ENCODE measurements at places on chromosomes 2 and 18. TPM values are rescaled to one million over a fixed set of nuclear protein-coding genes. Genes with fewer than 3 reads are reported as not detected.

The VWC2L gene
- 20.9 TPM for total RNA-seq

DNA sequence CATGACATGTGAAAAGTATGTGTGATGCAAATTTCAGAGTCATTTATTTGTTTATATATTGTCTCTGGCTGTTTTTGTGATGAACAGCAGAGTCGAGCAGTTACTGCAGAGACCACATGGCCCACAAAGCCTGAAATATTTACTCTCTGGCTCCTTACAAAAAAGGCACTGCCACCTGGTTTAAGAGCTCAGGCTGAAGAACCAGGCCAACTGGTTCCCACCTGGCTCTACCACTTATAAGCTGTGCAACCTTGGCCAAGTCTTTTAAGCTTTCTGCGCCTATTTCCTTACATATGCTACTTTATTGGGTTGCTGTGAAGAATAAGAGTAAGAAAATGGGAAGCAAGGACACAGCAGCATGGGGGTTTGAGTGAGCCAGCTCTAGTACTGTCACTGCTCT, 207.6 kb downstream of the L3MBTL4 start:
- no peak for DNase-seq

The SOX11 gene
- total RNA-seq = 413 TPM

DNA sequence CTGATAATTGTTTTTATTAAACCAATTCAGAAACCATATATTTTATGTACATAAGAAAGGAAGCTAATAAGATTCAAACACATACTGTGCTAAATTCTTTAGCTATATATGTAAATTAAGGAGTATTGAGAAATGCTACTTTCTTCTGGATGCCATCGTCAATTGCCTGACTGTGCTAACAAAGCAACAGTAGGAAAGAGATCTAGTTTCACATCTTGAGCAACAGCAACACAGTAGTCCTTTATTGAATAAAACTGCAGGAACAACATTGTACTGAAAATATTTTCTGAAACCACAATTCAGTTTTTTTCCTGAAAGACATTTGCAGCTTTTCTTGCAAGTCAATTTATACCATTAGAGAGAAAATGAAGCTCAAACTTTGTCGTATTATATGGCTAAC, 1404.9 kb upstream of the SLC39A10 start:
- DNase-seq = no peak

DNA sequence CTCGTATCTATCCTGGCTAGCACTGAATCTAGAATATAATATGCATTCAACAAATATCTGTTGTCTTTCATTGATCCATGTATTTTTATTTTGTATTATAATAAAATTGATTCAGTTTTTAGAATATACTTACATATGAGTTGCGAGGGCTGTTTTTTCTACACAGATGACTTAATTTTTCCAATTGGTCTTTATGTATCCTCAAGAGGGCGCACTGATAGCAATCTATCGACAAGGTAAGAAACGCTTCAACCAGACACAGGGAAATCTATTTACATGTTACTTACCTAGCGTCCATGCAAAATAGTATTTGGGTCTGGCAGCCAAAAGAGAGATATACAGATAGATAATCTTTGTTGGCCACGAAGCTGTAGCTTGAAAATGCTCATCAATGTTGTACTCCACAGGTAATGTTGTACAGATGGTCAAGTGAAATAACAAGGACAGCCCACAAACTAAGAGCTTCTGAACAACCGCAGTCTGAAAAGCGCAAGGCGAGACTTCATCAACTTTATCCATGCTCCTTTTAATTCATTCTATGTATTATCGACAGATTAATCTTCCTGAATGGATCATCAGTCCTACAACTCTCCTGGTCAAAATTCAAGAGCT, 35.5 kb upstream of the KIDINS220 start:
- DNase-seq = no peak

DNA sequence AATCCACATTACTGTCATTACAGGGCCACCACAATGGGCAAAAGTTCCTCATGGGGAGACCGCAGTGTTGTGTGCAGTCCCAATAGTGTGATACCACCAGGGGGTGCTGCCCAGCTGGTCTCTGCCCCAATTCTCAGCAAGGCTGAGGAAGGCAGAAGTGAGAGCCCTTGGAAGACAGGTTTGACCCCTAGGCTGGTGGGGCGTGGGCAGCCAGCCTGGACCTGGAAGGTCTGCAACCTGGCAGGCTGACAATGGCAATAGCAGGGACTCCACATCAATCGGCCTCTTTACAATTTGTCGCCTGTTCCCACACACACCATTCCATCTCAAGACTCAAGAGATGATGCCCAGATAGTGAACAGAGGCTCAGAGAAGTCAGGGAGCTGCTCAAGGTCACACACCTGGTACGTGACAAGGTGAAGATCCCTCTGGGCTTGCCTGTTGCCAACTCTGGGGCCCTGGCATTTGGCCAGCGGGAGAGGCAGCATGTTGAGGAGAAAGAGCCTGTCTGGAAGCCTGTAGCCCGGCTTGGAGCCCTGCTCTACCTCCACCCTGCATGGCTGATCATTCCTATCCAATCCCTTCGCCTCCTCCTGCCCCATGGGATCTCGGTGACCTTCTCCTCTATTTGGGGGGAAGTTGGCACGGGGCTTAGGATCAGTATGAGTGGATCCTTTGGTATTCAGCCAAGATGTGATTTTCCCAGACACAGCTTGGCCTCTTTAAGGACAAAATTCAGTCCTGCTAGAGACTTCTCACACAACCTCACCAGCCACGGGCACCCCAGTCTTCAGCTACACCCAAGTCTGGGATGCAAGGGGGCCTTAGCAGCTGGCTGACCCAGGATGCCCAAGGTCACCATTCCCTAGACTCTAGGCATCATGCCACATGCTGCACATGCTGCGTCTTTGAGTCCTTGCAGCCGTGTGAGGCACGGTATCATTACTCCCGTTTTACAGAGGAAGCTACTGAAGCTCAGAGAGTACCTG, 2.9 kb upstream of the ATOH8 start:
- peak; percentile 48 for DNase-seq

DNA sequence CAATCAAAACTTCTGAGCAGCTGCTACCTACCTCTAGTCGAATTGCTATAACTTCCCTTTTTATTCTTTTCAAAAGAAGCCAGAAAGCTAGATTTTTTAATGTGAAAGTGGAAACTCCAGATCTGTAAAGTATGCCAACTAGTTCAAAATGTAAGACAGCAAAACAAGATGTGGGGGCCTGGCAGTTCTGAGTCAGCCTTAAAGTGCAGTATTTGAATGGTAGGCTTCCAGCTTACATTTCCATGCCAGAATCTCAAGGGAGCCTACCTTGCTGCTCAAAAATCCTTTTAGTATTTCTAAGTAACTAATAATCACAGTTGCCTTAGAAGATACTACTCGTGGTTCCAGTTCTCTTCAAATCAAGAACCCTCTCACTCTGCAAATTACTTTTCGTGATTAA, 1288.7 kb downstream of the LRP1B start:
- DNase-seq = no peak

DNA sequence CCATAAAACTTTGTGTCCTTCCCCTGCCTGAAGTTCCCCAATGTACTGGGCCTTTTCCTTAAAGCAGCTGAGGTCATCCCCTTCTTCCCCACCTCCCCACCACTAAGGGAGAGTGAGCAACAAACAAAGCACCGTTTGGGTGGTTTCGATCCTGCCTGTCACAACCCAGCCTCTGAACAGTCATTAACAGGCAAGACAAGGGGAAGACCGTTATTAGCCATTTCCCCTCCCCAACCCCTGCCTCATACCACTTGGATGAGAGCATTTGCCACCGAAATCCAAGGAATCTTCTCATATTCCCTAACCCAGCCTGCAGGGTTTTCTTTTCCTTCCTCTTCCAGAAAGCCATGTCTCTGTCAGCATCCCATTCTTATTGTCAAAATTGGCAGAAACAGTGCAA, 65.6 kb downstream of the STRADB start:
- no peak for DNase-seq

GRCh38 chr2:28904295-28904694, 9.8 kb downstream of the WDR43 start:
- DNase-seq = no peak

GRCh38 chr2:233387225-233387624, 32.9 kb downstream of the DGKD start:
- DNase-seq = no peak

DNA sequence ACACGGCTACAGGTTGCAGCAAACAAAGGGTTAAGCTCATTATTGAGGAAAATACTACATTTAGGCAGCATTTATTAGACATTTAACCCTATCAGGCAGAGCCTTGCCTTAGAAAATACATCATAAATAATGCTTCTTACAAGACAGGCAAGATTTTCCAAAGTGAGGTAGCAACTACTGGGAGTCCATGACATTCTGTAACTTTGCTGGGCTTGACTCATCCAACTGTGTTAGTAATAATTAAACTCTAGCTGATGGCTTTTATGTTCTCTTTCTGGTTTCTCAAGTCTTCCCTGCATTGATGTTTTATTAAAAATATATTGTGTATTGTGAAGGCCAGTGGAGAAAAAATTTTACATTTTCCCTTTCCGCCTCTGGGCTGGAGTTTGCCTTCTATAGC, 291.3 kb downstream of the AFF3 start:
- no peak for DNase-seq

The POMC gene
- total RNA-seq = 0.78 TPM

DNA sequence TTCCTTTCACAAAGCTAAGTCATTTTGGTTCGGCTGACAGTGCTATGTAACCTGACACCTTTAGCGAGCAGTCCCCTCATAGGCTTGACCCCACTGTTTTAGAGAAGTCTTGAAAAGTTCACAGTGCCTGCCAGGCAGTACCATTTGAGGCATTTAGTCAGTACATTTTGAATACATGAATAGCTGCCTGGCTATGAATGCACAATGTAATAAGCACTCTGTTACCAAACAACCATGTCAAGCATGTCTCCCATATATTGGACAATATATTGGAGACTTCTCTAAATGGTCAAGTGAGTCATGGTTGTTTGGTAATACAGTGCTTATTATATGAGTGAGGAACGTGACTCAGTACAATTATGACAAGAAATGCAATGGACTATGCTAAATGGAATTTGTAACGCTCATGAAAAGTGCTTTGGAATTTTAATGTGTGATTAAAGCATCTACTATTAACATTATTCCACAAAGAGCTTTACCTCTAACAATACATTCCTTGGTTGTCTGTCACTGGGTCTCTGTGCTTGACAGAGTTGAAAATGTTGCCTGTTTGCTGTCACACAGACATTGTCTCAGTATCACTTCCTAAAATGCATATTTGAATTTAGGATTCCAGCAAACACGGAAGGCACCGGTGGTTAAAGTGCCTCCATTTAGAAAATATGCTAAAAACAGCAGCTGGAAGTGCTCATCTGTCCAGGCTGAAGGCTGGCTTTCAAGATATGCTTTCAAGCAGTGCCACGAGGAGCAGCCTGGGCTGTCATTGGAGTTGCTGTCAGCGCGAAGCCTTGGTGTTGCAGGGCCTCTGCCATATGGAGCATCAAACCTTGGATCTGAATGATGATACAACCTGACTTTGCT, 458.6 kb downstream of the FBXO15 start:
- DNase-seq = no peak

DNA sequence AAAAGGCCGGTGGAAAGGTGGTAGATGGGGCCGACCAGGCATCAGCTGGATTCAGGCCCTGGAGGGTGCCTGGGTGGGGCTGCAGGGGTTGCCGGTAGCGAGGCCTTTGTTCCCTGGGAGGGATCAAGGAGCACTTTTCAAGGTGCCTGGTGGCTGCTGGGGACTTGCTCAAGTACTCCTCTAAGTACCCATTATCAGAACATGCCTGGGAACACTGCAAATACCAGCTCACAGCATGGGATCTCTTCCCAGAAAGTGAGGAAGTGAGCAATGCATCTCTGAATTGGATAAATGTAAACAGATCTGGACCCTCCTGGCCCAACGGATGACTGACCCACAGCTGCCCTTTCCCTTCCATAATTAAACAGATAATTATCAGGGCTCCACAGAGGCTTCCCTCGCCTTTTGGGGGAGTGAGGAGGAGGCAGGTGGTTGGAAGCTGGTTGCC, 210.5 kb downstream of the SH3RF3 start:
- DNase-seq = no peak

The C1D gene
- 30.6 TPM for total RNA-seq

DNA sequence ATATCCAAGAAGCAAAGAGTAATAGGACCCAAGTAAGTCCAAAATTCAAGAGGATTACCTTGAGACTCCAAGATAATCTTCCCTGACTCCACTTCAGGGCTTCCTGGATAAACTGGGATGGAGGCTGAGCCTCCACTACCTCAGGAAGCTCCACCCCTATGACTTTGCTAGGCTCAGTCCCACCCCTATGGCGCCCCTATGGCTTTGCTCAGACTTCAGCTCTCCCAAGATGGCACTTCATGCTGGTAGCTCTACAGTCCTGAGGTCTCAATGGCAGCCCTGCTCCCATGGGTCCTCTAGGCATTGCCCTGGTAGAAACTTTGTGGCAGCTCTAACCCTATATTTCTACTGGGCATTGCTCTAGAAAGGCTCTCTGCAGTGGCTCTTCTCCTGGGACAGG, 69.9 kb upstream of the CHAC2 start:
- DNase-seq = no peak

GRCh38 chr2:42928692-42929545, 136.5 kb upstream of the HAAO start:
- no peak for DNase-seq

The CDH7 gene
- total RNA-seq = 2.3 TPM

DNA sequence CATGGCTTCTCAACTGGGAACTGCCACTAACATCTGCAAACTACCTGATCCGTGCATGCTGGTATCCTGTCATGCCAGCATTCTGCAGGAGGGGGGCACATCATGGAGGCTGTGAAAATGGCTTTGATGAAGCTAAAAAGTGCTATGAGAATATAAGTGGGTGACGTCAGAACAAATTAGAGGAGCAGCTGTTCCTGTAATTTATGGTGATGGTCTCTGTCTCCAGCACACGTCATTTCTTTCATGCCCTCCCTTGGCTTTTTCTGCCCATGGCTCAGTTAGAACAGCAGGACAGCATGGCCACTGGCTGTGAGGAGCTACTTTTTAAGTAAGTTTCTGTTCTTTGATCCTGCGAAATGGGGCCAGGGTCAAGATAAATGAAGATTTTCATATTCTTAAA, 466.3 kb downstream of the THSD7B start:
- DNase-seq = no peak

The IL1R2 gene
- not detected for total RNA-seq

DNA sequence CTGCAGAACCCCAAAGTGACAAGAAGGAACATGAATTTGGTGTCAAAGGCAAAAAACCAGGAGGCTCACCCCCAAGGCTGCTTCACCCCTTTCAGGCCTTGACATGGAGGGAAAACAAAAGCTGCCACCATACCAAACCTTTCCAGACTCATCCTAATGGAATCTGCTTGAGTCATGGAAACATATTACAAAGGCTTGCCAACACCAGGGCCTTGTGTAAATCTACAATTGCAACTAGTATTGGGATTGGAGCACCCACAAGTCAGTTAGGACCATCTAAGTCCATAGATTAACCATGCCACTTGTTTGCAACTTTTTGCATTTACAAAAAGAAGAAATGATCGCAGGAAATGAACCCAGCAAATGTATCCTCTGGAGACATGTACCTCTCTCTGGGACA, 297.6 kb downstream of the CDCA7 start:
- no peak for DNase-seq

The ACVR1C gene
- total RNA-seq = 20.7 TPM

DNA sequence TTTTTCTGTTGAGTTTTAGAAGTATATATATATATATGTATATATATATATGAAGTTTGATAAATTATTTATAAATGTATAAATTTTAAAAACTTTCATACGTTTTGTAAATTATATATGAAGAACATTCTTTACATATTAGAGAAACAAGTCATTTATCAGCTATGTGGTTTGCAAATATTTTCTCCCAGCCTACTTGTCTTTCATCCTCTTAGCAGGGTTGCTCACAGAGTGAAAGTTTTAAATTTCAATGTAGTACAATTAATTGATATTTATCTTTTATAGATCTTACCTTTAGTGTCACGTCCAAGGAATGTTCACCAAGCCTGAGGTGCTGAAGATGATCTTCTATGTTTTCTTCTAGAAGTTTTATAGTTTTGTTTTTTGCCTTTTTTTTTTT, 78.3 kb upstream of the HS6ST1 start:
- DNase-seq = no peak

All from occipital lobe (tissue), 3 donors.